ENCODE measurements at places on chromosomes 2 and 18. TPM values are rescaled to one million over a fixed set of nuclear protein-coding genes. Genes with fewer than 3 reads are reported as not detected.

DNA sequence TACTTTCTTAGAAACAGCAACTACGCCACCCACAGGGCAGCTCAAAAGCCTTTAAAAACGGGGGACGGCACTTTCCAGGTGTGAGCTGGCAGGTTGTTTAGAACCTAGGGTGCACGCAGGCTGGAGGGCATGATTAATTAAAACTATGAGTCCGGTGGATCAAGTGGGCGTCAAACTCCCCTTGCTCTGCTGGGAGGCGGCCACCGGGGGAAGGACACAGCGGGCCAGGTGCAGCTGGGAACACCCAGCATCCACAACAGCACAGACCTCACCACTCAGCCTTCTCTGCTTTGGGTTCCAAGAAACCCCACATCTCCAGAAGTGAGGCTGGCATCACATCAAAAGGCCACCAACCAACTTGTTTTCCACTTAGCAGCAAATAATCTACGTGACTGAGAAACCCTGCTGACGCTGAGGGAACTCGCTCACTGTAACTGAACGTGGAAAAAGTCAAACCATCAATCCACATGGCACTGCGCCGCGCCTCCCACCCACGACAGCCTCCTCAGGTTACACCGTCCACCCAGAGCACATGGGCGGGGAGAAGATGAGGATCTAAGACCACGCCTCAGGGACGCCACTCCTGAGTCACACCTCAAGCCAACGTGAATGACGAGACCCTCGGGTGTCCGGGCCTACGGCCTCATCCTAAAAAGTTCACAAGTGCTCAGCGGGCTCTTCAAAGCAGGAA is 118.2 kb downstream of the ZNF516 start:
- H3K4me1 ChIP-seq: peaks cover 39% of the 10 kb centered on the region
- no peak for DNase-seq
- H3K36me3 ChIP-seq: no peaks in the 10 kb centered on the region
- H3K27ac ChIP-seq: no peak overlapping the region
- no peaks in the 10 kb centered on the region for H3K27me3 ChIP-seq
- H3K4me3 ChIP-seq: no peak overlapping the region

DNA sequence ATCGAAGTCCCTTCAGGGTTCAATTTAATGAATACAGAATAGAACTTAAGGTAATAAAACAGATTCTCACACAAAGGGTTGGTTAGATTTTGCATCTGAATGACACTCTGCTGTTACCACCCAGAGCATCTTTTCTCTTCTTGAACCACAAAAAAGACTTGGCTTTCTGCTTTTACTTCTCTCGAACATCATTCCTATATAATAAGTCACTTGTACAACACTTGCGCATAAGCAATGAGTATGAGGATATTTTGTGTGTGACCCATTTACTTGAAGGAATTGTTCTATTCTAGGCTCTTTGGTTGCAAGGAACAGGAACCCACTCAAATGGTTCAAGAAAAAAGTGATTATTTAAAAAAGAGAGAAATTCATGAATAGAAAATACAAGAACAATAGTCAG is 126.2 kb downstream of the NUP35 start:
- H3K4me1 ChIP-seq: no peaks in the 10 kb centered on the region

Gene CCDC150
- total RNA-seq: 0.87 TPM

DNA sequence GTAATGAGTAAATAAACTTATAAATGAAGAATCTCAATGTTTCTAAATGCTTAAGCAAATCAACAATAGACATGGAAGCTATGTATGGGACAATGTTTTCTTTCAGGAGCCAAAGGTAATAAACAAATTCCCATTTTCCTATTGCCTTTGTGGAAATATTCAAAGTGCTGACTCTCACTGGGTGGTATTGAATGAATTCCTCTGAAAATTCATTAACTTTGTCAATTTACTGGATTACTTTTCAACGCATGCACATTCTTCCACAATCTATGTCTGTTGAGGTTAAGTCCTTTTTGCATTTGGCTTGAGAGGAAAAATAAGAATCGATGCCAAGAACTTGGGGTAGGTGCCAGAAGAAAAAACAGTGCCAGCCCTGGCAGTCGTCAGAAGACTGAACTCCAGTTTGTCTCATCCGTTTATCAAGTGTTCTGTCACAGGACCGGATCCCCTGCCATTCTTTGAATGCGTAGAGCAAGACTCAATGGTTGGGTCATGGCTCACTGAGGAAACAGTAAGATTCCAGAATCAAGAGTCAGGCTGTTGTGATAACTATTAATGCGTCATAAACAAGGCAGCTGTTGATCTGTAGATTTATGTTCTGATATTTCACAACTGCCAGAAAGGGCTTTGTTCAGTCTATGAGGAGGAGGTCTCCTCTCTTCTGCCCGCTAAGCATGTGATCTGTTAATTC is 133.3 kb downstream of the GFPT1 start:
- no peak overlapping the region for H3K4me3 ChIP-seq
- no peaks in the 10 kb centered on the region for H3K4me1 ChIP-seq
- H3K36me3 ChIP-seq: no peaks in the 10 kb centered on the region
- no peak for DNase-seq
- peaks cover 4% of the 10 kb centered on the region for H3K27me3 ChIP-seq
- no peak overlapping the region for H3K27ac ChIP-seq

Gene SLC38A11
- not detected for total RNA-seq

DNA sequence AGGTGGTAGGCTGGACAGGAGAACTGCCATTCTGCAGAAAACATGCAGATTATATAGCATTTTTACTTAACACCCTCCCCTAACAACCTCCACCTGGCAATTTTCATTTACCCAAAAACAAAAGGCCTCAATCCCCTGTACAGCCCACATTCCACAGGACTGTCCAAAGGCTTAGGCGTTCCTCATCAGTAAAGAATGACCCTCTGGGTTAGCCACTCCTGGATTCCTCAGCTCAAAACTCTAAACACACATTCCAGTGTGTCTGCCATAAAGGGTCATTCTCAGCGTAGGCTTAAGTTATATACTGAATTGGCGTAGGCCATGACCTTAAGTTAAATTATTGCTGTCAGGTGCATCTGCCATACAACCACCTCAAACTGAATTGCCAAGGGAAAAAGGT is 261.8 kb upstream of the CHAC2 start:
- no peaks in the 10 kb centered on the region for H3K36me3 ChIP-seq
- DNase-seq: no peak
- no peaks in the 10 kb centered on the region for H3K27me3 ChIP-seq

DNA sequence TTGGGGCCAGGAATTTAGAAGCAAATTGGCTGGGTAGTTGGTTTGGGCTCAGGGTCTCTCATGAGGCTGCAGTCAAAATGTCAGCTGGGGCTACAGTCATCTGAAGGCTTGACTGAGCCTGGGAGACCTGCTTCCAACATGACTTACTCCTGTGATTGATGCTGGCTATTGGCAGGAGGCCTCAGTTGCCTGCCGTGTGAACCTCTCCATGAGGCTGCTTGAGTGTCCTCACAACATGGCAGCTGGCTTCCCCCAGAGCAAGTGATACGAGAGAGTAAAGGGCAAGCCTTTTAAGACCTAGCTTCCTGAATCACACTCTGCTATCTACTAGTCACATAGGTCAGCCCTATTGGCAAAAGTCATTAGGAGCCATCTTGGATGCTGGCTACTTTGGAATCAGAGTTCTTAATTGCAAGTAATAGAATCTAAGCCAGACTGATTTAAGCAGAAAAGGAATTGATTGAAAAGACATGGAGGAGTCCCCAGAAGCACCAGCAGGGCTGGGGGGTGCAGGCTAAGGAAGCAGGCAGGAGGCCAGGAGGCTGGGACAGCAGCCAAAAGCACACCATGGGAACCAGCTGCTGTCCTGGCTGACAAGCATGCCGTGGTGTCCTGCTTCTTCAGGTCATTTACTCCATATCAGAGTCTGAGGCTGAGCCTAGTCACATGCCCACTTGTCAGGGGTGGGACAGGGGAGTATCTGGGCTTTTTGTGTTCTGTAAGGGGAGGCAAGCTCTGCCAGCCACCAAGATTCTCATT is 7.8 kb upstream of the GIGYF2 start:
- no peak overlapping the region for H3K27ac ChIP-seq
- no peaks in the 10 kb centered on the region for H3K27me3 ChIP-seq
- H3K4me1 ChIP-seq: no peaks in the 10 kb centered on the region
- H3K4me3 ChIP-seq: no peak overlapping the region
- H3K36me3 ChIP-seq: no peaks in the 10 kb centered on the region
- DNase-seq: no peak

Gene GCG
- total RNA-seq: not detected

DNA sequence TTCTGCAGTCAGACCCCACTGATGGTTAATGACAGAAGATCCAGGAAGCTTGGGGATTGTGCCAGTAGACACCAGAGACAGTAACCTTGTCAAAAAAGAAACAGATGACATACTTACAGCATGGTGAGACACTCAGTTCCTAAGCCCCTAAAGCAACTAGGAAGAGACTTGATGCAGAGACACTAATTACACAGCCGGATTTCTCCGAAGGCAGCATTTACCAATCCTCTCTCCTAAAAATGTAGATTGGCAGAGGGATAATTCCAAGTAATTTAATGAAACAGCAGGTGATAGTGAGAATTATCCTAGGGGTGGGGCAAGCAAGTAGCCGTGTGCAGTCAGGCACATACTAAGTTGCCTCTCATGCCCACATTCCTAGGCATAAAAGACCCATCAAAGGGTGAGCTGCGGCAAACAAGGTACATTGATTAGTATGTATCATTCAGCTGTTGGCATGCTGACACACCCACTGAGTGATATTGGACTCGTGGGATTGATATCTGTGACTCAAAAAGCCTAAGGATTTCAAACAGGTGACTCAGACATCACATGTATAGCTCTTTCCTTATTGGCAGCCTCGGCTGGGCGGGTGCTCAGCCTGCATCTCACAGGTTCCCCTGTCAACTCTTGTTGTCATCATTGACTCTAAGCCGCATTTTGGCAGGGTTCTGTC is 296.7 kb upstream of the ATP5MC3 start:
- H3K36me3 ChIP-seq: no peaks in the 10 kb centered on the region
- H3K27me3 ChIP-seq: no peaks in the 10 kb centered on the region
- no peaks in the 10 kb centered on the region for H3K4me1 ChIP-seq
- DNase-seq: no peak
- no peak overlapping the region for H3K4me3 ChIP-seq

Gene DNMT3A
- total RNA-seq: 71.6 TPM

Gene WNT10A
- 11.1 TPM for total RNA-seq

Gene NEU4
- total RNA-seq: not detected

Gene LIMS2
- total RNA-seq: 8.9 TPM

Gene MREG
- 7.4 TPM for total RNA-seq

- no peak for DNase-seq
- H3K4me3 ChIP-seq: no peak overlapping the region
- no peaks in the 10 kb centered on the region for H3K36me3 ChIP-seq
- H3K27ac ChIP-seq: no peak overlapping the region
- H3K27me3 ChIP-seq: no peaks in the 10 kb centered on the region
- peaks cover 45% of the 10 kb centered on the region for H3K4me1 ChIP-seq
Observed at GRCh38 chr2:136377423-136378382, 259.8 kb upstream of the CXCR4 start.

DNA sequence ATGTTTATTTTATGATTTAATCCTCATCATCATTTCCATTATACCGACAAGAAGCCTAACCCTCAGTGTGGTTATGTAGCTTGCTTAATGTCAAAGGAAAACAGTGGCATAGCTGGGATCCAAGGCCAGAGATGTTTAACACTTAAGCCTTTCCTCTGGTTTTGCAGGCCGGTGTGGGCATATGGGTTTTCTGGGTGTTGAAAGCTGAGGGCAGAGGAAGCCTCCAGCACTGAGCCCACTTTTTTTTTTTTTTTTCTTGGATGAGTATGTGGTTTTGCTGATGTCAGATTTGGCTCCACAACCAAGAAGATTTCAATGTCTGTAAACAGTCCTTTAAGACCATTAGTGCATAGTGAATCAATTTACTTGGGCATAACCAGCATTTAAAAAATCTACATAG is 41.3 kb downstream of the LHCGR start:
- DNase-seq: no peak
- no peaks in the 10 kb centered on the region for H3K27me3 ChIP-seq
- no peak overlapping the region for H3K27ac ChIP-seq
- H3K4me1 ChIP-seq: no peaks in the 10 kb centered on the region

Gene UPP2
- total RNA-seq: not detected

DNA sequence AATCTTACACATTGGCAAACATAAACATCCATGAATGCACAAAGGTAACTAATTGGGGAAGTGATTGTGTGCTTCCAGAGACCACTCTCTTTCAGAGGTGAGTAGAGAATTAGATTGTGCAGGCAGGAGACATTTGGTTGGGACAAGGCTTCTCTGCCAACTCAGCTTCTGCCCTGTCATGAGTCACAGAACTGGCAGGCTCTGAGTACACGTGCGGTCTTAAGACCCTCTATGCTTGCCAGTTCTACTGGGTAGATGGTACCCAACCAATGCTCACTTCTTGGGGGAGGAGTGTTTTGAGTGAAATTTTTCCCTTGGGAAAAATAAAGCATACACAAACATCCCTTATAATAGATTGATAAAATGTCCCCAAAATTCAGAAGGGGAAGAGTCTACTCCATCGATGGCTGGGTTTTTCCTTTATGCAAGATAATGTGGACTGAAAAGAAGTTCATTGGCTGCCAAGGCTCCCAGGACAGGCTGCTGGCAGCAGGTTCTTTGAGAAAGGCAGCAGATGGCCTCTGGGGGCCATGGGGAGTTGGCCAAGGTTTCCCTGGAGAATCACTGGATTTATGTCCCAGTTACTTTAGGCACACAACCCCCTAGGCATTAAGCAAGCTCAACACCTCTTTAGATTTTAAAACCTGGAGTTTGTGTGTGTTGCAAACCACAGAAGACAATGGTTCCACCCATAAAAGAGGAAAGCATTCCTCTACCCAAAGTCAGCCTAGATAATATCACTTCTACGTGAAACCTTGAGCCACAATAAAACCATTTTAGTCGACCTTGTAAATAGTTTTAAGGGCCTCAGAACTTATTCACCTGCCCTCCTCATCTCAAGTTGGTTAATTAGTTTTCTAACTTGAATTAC is 417.0 kb downstream of the TXNL1 start:
- no peaks in the 10 kb centered on the region for H3K36me3 ChIP-seq
- no peaks in the 10 kb centered on the region for H3K4me1 ChIP-seq

- H3K4me3 ChIP-seq: no peak overlapping the region
- peaks cover 20% of the 10 kb centered on the region for H3K4me1 ChIP-seq
- no peak overlapping the region for H3K27ac ChIP-seq
Observed at GRCh38 chr2:216341121-216341520, 31.2 kb downstream of the MARCHF4 start.

Gene GPR45
- not detected for total RNA-seq

GRCh38 chr2:29113891-29114321 is 1.3 kb upstream of the CLIP4 start:
- no peak for DNase-seq
- H3K36me3 ChIP-seq: no peaks in the 10 kb centered on the region
- peaks cover 34% of the 10 kb centered on the region for H3K4me1 ChIP-seq
- no peaks in the 10 kb centered on the region for H3K27me3 ChIP-seq
- H3K4me3 ChIP-seq: no peak overlapping the region
- no peak overlapping the region for H3K27ac ChIP-seq

DNA sequence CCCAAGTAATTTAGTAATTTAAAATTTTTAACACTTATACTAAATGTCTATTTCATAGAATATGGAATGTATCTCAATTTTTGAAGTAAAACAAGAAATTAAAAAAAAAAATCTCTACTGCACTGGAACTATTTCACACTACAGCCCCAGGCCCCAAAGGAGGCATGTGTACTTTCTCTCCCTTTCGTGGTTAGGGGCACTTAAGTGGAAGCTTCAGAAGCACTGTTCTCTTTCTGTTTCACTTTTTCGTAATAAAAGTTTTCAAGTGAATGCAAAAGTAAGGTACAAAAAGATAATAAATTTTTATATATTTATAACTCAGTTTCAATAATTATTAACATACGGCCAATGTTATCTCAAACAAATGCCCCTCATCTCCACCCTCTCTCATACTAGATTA is 123.8 kb upstream of the STON1 start:
- H3K4me3 ChIP-seq: no peak overlapping the region
- no peaks in the 10 kb centered on the region for H3K36me3 ChIP-seq
- no peak overlapping the region for H3K27ac ChIP-seq

All from CD4-positive, alpha-beta memory T cell (primary cell).